ENCODE measurements at places on chromosomes 12 and 14.

- DNase-seq: peak; percentile 50
Measured at GRCh38 chr12:107134558-107134957, 41.2 kb upstream of the CRY1 start.

DNA sequence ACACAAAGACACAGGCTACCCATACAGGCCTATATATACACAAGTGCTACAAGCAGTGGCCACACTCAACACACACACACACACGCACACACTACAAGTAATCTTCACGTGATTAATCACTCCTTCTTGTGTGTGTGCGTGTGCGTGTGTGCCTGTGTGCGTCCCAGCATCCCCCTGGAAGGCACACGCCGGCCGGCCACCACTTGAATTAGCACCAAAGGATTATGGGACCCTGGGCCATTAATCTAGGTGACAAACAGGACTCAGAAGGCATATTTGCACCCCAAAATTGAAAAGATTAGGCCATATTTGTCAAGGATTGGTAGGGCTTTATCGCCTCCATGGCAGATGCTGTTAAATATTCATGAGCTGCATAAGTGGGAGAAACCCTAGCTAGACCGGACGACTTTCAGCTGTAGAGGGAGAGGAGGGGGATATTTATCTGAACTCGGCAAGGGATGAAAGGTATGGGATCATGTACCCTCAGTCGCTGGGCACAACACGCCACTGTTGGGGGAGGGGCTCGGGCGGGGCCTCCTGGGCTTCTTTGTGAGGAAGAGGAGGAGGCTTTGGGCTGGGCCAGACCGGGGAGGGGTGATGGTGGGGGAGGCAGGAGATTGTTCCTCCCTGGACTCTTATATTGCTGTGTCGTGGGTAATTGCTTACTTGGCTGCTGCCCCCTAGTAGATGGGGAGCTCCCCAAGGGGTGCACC, 89.6 kb upstream of the LHX5 start:
- no peak for DNase-seq

DNA sequence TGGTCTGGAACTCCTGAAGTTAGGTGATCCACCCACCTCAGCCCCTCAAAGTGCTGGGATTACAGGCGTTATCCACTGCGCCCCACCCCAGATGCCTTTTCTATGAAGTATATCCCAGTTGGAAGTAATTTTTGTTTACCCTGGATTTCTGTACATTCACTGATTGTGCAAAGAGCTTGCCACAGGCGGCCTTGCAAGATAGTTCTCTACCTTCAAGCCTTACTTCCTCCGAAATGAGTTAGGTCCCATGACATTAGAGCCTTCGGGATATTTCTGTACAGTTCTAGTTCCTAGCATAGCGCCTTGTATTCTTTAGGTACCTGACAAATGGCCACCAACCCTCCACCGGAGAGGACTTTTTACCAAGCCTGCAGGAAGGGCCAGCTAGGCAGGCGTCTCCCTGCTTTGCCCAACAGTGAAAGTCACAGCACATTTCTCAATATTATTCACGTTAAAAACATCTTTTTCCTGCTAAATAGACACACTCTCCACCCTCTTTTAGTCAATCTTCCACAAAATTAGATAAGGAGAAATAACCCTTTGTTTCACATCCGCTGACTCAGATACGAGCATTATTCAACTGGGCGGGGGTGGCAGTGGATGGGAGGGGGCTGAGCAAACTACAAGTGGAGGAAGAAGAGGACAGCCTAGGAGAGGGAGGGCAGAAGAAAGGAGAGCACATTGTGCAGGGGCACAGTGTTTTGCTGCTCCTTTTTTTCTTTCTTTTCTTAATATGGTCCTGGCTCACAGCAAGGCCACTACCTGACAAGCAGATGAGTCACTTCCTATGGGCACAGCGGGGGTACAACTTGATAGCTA, 40.0 kb upstream of the CAPRIN2 start:
- DNase-seq: no peak

DNA sequence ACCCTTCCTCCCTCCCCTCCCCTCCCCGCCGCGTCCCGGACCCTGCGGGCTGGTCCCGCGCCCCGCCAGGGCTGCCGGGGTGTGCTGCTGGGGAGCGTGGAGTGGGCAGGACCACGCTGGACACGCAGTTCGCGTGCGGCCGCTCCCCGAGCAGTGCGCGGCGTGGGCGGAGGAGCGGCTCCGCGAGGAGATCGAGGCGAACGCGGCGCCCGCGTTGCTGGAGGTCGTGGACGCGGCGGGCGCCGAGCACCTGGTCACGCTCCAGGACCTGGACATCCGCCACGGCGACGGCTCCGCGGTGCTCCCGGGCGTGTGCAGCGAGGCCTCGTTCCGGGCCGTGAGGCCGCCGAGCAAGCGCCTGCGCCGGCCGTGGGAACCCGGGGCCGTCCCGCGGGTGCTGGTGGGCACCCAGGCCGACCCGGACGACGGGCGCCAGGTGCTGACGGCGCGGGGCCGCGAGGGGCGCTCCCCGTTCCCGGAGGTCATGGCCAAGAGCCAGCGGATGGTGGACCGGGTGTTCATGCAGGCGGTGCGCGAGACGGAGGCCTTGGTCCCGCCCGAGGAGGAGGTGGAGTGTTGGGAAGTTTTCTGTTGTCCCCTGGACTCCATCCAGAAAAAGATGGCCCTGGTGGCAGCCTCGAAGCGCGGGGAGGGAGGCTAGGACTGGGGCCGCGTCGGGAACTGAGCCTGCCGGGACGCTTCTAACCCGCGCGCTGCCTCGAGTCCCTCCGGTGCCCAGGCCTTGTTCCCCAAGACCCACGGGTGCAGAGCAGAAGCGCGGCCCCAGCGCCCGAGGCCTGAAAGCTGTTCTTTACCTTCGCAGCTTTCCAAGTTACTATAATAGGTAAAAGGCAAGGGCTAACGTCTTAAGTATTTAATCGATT, 54.7 kb upstream of the EIF5 start:
- DNase-seq: no peak

GRCh38 chr12:104714369-104714768, 243.7 kb downstream of the SLC41A2 start:
- DNase-seq: no peak

GRCh38 chr14:86296173-86296572, 766.2 kb downstream of the FLRT2 start:
- no peak for DNase-seq

- no peak for DNase-seq
Measured at GRCh38 chr12:47145188-47145587, 65.4 kb upstream of the AMIGO2 start.

DNA sequence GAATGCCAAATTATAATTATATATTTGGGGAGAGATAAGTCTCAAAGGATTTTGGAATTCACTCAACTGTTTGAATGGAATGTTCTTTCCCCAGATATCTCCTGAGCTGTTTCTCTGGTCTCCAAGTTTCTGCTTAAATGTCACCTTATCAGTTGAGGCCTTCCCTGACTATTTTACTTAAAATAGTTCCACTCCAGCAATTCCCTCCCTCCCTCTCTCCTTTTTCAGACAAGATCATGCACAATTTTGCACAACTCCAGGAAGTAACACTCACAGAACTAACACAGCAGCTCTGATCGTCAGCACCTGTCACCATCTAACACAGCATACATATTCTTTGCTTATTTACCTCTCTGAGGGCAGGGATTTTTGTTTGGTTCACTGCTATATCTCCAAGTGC, 12.5 kb downstream of the BTG1 start:
- DNase-seq: no peak
